ENCODE measurements at places on chromosomes 4 and X.
A peak's percentile ranks its signal among the peaks of the same experiment; 100 is the strongest.

DNA sequence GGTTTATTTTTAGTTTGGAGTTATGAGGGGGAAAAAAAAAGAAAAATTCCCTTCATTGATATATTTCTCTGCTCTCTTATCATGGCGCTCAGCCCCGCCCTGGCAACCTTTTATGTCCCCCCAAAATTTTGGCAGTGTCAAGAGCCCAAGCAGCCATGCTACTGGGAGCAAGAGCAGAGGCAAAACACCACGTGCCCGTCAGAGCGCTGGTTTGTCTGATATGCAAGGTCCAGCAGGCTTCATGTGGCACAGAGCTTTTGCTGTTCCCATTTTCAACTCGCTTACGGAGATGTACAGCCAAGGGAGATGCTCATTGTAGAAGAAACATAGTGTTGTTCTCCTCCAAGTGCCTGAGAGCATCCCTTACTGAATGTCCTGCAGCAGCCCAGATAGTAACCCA lies 27.3 kb downstream of the SLITRK2 start:
- no peak for DNase-seq

DNA sequence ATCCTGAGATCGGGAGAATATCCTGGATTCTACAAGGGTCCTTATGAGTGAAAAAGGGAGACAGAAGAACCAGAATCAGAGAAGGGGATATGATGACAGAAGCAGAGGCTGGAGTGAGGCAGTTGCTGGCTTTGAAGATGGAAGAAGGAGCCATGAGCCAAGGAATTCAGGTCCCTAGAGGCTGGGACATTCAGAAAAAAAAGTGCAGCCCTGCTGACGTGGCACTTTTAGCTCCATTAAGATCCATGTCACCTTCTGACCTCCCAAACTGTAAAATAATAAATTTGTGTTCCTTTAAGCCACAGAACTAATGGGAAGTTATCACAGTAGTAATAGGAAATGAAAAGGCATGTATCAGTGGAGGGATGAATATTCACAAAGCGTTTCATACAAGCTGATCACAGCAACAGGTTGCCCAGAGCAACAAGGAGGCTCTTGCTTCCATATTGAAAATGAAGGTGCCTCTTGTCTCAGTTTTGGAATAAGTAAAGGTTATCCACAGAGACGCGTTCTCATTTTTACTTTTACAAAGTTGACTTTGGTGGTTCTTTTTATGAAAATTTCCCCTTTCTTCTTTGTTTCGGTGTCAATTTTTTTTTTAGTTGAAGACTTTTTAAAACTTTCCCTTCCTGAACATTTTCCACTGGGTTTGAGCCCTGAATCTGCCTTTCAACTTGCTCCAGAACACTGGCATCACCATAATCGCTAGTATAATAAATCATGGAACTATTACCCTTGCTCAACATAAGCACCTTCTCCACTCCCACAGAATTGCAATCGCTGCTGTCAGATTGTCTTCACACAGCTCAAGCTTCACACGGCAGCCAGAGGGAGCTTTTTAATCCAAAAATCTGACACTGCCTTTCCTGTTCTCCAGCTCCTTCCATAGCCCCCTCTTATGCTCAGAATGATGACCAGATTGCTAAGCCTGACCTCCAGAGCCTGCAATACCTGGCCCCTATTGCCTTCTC lies 127.6 kb upstream of the RBPJ start:
- no peak for DNase-seq

GRCh38 chr4:25174674-25175073 lies 14.4 kb upstream of the SEPSECS start:
- DNase-seq: no peak

GRCh38 chrX:48613502-48614160 lies 16.3 kb downstream of the WDR13 start:
- no peak for DNase-seq

DNA sequence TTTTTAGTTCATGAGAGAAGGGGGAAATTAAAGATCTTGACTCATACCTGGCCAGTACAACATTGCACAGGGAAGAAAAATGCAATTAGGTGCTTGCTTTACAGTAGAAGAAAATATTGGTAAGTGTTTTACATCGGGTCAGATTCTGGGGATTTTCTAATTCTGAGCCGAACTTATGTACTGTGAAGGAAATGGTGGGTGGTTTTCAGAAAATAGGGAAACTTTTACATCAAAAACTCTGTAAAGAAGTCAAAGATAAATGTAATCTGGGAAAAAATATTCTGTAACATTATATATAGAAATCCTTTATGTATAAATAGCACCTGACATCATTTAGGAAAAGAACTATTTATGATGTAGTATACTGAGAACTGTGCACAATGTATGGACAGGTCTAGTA lies 75.4 kb downstream of the KDM6A start:
- no peak for DNase-seq

DNA sequence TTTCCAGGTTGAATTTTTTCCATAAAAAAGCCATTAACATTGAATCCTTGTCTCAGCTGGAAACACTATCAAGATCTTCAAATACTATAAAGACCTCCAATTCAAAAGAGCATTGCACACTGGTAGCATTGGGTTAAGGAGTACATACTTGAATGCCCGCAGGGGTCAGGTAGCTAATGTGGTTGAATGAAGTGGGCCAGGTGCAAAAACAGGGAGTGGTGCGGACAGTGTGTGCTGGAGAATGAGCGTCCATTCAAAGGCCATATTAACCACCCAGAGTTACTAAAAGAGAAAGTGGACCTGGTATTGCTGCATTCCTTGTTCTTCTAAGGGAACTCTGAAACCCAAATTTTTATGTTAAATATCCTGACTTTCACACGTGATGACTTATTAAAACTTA lies 91.6 kb downstream of the NYX start:
- no peak for DNase-seq

GRCh38 chr4:48748949-48749596 lies 31.0 kb downstream of the FRYL start:
- DNase-seq: no peak

DNA sequence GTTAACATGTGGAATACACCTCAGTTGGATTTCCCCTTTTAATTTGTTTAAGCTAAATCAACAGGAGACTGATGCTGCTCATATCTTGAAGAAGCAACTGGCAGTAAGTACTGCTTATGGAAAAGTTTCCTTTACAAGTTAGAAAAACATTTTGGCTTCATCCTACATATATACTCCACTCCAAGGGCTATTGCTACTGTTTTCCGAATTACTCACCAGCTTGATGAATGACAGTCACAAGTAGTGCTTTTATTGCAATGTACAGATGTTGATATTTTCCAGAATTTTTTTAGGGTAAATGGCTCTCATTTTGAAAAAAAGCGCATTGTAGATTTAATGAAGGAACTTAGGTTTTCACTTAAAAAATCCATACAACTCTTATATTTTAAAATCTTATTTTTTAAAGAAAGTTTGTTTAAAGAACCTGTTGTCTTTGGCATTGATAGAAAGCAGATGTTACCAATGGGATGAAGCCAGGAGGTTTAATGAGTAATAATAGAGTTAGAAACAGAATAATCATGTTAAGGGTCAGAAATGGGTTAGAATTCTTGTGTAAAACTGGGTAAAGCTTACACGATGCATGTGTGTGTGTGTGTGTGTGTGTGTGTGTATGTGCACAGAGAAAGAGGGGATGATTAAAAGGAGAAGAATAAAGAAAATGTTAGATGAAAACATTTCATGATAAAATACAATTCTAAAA lies 272.9 kb downstream of the CFAP299 start:
- DNase-seq: no peak

- no peak for DNase-seq
These were observed 108.0 kb upstream of the TLL1 start for GRCh38 chr4:165765053-165765452.

DNA sequence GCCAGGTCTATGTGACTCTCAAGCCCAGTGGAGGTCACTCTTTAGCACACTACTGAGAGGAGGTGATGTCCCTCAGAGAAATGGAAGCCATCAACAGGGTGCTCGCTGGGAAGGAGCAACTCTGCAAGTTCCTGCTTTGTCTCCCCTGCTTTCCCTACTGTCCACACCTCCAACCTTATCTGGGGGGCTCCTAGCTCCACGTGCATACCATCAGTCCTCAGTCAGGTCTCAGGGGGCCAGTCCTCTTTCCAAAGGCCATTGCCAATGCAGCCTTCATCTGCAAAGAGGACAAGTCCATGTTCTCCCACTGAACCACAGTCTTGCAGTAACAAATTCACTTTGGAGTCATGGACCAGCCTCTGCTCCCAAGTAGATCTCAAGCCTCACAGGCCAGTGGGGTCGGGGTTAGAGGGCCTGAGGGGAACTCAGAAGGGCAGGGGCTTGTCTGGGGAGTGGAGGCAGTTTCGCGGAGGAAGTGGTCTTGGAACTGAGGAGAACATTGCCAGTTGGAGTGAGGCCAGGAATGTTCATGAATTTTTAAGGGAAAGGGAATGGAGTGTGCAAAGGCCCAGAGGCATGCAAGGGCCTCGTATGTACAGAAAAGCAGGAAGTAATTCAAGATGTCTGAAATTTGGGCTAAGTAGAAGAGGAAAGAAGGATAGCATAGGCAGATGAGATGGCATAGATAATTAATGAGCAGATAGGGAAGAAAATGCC lies 8.9 kb downstream of the RTL5 start:
- DNase-seq: no peak

- peak; percentile 10 for DNase-seq
These were observed 115.7 kb upstream of the ZXDA start for GRCh38 chrX:58025979-58026378.

GRCh38 chrX:23003116-23003515 lies 3.4 kb downstream of the DDX53 start:
- no peak for DNase-seq

- DNase-seq: no peak
These were observed 129.3 kb upstream of the TMEM164 start for GRCh38 chrX:109873574-109873973.

DNA sequence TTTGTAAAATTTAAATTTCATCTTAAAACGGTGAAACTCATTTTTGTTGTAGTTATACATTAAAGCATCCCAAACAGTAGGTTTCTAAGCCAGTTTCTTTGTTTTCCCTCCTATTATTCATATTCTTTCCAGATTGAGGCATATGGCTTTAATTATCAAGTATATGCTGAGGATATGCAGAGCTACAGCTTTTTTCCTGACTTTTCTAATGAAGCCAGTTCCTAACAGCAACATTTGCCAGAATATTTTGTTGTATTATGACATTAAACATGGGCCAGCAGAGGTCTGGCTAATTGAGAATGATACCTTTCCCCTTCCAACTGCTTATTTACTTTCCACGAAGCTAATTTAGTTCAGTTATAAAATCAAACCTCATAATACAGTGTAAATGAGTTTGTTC lies 75.3 kb downstream of the SLIT2 start:
- DNase-seq: no peak

DNA sequence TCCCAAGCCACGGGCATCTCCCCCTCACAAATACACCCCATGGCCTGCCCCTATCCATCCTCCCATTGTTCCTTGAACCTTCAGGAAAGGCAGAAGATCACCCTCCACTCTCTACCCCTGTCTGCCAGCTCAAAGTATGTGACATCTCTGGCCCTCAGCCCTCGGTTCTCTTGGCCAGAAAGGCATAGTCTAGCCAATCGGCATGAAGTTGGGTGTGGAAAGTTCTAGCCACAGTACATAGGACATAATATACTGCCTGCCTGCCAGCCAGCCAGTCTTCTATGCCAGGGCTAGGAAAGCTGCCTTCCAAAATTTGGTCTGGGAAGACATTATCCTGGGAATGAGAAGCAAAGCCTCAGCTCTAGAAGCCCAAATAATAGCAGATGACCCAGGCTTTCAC lies 3.2 kb upstream of the PLP1 start:
- DNase-seq: no peak

GRCh38 chr4:9918484-9918883 lies 102.8 kb downstream of the SLC2A9 start:
- DNase-seq: no peak

DNA sequence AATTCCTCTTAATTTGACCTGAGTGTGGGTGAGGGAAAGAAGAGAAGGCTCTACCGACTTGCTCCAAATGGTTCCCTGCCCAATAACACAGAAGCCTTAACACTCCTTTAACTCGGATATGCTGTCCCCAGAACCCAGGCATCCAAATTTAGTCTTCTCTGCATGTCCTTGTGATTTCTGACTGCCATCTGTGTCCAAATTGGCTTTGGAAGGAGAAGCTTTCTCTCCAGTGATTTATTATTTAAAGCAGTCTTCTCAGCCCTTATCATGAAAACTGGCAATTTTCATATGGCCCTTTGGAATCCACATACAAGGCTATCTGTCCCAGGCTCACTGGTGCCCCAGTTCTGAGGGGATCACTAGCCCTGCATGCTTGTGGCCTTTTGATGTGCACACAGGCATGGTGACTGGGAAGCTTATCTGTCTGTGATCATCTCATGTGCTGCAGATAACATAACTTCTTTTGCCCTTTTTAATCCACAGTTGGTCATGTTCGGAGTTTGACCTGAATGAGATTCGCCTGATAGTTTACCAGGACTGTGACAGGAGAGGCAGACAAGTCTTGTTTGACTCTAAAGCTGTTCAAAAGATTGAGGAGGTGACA lies 56.7 kb downstream of the FNIP2 start:
- no peak for DNase-seq

DNA sequence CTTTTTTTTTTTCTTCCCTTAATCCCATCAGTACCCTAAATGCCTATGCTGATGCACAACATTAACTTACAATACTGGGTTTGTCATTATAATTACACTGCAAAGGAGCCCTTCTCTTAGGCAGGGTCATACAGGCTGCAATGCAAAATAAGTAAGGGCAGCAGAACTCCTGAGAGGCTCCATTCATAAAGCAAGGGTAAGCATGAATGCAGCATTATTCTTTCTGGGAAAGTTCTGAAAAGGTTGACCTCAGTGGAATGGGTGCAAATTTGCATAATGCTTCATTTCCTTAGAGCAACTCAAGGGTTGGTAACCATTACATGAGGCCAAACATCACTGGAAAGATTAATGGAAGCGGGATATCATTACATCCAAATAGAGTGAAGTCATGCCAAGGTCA lies 789.2 kb downstream of the KLHL13 start:
- DNase-seq: no peak

GRCh38 chrX:118179161-118179560 lies 62.6 kb upstream of the KLHL13 start:
- DNase-seq: no peak

GRCh38 chr4:26010304-26010703 lies 96.3 kb downstream of the SMIM20 start:
- no peak for DNase-seq

DNA sequence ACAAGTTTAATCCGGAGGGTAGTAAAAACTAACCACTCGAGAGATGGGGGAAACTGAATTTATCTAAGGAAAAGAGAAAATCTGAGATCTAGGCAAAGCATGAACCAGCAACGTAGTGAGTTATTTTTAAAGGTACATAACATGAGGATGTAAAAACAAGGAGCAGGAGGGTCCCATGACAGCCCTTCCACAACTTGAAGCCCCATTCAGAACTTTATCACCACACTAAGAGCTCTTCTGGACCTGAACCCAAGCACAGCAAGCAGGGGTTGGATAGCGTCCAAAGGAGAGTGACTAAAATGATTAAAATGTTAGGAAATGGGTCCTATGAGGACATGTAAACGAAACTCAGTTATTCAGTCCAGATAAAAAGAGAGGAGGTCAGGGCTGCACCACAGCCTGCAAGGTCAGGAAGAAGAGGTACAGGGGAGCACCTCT lies 16.2 kb downstream of the SH3RF1 start:
- no peak for DNase-seq

All from D341Med (cell line).